ENCODE measurements at places on chromosomes 2 and 18. TPM values are rescaled to one million over a fixed set of nuclear protein-coding genes. Genes with fewer than 3 reads are reported as not detected.

RBKS gene
- total RNA-seq: 2.1 TPM

DNA sequence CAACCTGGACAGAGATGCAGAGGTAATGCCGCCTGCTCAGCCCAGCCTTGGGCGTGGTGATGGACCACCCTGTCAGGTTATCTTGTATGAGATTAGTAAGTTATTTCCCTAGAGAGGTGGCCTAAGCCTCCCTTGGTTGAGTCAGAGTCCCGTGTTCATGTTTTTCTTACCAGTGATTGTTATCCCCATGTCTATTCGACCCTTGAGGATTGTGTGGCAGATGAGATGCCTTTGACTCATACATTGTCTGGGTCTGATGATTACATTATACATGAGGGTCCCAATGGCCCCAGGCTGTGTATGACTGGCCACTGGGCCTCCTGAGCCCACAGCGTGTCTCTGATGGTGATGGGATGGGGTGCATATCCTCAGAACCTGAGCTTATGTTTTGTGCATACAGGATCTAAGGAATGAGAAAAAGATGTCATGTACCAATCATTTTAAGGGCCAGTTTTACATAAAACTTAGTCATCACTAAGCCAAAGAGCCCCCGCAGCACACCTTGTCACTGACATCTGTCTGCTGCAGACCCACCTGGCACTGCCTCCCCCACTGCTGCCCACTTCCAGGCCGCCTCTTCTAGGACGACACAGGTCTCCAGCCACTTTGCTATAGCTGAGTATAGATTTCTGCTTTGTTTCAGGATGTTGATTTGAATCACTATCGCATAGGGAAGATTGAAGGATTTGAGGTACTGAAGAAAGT, 7.7 kb downstream of the PPP1R7 start:
- no peak for DNase-seq

DNA sequence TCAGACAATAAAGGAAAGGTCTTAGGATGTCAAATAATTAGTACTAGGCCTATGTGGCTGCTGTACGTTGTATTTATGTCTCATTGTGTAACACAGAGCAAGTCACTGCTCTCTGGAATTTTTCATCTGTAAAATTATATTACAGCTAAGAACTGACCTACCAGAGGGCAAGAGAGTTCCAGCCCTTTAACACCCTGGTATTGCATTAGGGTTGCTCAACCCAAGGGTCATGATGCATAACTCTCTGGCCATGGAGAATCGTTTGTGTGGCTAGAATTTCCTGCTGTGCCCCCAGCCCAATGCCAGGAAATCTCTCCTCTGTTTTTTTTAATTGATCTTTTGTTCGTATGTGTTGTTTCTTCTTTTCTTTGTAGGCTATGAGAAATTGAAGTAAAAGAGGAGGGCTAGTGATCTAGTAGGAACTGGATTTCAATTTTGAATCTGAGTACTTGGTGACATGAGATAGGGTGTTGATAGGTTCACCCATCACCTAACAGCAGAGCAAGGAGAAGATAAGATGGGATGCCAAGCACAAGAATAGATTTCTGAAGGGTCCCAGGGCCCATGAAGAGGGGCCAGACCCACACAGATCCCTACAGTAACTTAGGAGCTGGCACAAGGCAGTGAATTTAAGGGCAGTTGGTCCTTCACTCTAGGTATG, 571.2 kb upstream of the TNP1 start:
- no peak for DNase-seq

DNA sequence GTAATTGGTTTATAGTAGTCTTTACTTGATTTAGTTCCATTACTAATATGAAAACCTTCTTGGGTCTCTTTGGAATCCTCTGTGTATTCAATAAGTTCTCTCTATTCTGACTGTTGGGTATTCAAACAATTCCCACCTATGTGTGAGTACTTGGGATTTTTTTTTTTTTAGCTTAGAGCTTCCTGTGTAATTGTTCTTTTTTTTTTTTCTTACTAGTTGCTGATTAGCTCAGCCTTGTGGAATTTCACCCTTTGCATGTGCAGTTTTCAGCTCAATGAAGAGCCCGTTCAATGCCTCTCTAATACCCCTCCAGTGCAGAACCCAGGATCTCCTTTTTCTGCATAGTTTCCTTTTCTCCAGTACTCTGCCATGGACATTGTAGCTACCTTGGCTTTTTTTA, 339.1 kb upstream of the GALNT5 start:
- no peak for DNase-seq

DNA sequence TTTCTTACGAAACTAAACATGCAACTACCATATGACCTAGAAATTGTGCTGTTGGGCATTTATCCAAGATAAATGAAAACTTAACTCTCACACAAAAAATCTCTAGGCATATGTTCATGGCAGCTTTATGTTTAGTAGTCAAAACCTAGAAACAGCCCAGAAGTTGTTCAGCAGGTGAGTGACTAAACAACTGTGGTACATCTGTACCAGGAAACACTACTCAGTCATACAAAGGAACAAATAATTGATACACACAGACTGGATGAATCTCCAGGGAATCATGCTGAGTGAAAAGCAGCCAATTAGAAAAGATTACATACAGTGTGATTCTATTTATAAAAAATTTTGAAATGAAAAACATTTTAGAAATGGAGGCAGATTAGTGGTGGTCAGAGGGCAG, 29.3 kb downstream of the DYNC2LI1 start:
- DNase-seq: no peak

GRCh38 chr2:8987410-8987809, 16.1 kb downstream of the MBOAT2 start:
- DNase-seq: no peak

DNA sequence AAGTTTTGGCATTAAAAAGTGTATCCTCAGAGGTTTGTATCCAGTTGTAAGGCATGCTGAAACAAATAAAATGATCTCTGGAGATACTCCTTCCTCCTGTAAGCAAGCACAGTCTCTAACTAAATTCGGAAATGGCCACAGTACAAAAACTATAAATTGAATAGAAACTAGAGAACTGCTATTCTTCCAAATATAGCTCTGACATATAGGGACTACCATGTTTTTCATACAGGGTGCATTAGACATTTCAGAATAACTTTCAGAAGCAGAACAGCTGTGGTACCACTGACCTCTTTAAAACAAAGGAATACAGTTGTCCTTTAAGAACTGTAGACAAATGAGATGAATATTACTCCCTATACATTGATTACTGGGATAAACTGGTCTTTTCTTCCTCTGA, 568.5 kb downstream of the ARHGAP15 start:
- DNase-seq: no peak

MAP3K19 gene
- total RNA-seq: 3.1 TPM
